ENCODE measurements at places on chromosomes 3 and 15.

DNA sequence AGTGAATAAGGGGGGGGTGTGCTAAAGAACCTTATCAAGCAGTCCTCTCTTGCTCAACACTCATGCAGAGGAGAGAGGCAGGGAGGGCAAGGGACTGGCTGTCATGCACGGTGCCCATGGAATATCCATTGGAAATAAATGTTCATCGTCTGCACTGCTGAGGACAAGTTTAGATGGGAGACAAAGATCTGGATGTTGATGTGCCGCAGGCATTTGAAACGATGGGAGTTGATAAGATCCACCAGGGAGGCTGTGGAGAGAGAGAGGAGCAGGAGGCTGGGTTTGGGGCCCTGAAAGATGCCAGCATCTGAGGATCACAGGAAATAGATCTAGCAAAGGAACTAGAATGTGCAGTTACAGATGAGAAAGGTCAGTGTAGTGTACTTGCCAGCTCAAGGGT is 76.2 kb downstream of the CEP63 start:
- no peak for DNase-seq

DNA sequence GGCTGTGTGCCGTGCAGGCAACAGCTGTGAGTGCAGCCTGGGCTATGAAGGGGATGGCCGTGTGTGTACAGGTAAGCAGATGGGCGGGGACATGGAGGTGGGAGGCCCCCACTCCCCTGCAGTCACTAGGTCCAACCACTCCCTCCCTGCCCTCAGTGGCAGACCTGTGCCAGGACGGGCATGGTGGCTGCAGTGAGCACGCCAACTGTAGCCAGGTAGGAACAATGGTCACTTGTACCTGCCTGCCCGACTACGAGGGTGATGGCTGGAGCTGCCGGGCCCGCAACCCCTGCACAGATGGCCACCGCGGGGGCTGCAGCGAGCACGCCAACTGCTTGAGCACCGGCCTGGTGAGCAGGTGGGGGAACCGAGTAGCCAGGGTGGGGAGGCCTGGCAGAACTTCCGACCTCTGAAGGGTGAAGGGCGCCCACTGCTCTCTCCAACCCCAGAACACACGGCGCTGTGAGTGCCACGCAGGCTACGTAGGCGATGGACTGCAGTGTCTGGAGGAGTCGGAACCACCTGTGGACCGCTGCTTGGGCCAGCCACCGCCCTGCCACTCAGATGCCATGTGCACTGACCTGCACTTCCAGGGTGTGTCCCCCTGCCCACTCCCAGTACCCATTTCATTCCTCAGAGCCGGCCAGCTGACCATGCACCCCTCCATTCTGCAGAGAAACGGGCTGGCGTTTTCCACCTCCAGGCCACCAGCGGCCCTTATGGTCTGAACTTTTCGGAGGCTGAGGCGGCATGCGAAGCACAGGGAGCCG is 11.6 kb downstream of the NT5DC2 start:
- no peak for DNase-seq

- DNase-seq, result no peak
Observed at GRCh38 chr15:41732483-41732882, 41.8 kb upstream of the MAPKBP1 start.

DNA sequence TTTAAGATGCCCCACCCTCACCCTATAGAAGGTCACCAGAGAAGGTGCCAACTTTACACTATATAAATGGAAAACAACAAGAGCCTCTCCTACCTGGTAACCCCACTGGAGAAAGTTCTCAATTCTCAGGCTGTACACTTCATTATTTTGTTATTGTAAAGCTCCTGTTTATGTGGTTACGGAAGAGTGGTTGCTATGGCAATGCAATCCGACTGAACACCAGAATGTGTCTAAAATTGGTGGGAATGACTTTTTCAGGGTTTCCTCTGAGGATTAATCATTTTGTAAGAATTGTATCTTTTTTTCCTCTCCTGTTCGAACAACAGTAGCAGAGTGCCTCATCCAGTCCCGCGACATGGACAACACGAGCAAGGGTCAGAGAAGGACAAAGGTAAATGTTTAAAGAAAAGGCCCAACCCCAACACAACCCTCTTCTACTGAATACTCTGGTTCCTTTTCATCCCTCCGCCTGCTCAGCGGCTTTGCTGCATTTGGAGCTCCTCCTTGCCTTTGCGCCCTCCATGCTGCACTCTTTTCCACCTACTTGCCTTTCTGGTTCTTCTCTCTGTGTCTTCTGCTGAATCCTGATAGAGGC is 45.3 kb downstream of the DGKG start:
- DNase-seq, result no peak

GRCh38 chr15:35376707-35377106 is 169.3 kb downstream of the DPH6 start:
- no peak for DNase-seq

GRCh38 chr3:5428607-5429516 is 241.4 kb downstream of the EDEM1 start:
- DNase-seq, result peak; percentile 52

- DNase-seq, result no peak
Observed at GRCh38 chr15:83652626-83653204, 1.2 kb upstream of the ADAMTSL3 start.

- no peak for DNase-seq
Observed at GRCh38 chr15:91268510-91268909, 168.5 kb downstream of the SV2B start.

GRCh38 chr15:42908538-42908937 is 12.0 kb downstream of the TTBK2 start:
- no peak for DNase-seq

GRCh38 chr3:143989461-143989860 is 17.8 kb downstream of the DIPK2A start:
- no peak for DNase-seq

DNA sequence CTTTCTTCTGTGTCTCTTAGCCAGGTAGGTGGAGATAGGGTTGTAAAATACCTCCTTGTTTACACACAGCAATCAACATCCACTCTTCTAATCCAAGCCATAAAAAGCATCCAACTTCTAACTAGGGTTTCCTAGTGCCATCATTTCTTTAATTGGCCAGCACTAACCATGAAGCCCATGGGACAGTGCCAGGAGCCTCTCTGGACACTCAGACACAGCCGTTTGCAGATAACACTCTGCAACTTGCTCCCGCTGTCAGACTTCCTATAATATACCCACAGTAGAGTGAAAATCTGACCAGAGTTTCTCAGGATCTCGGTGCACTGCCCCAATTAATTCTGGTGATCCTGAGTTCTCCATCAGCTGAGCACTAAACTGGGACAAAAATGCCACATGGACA is 53.4 kb downstream of the TAFA4 start:
- no peak for DNase-seq

- DNase-seq, result no peak
Observed at GRCh38 chr15:76342382-76343201, 6.0 kb downstream of the ISL2 start.

GRCh38 chr3:52366527-52366926 is 50.4 kb downstream of the DNAH1 start:
- DNase-seq, result no peak

DNA sequence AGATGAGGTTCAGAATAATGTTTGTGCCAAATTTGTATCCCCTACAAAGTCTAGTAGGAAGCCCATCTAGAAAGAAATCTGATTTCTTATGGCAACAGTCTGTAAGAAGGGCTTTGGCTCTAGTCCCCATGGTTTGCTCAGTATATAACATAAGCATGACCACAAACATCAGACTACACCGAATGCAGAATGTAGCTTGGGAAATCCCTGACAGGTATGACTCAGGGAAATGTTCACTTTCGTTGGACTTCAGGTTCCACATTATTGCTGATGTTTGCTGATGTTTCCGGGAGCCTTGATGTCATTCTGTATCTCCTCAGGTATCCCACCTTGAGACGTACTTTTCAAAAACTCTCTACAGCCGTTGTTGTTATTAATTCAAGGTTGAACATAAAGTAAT is 304.4 kb upstream of the TGFBR2 start:
- no peak for DNase-seq

- DNase-seq, result no peak
Observed at GRCh38 chr3:177753451-177754155, 556.3 kb upstream of the TBL1XR1 start.

DNA sequence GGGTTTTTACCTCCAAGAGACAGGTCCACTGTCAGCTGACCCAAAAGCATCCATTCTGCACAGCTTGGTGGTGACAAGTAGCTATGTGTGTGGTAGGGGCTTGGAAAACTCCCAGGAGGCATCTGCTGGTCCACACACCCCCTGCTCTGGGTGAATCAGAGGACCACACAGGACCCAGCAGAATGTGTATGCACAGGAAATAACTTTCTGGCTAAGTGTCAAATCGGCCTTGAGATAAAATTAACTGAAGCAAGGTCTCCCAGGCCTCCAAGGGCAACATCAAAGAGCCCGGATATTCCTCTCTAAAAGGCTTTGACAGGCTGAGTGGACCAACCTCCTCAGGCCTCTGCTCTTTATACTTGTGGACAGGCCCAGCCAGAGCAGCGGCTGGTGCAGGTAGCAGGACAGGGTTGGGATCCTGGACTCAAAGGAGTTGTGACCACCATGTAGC is 66.5 kb downstream of the CTNNB1 start:
- DNase-seq, result no peak

GRCh38 chr15:41895491-41895890 is 1.6 kb upstream of the SPTBN5 start:
- DNase-seq, result no peak

GRCh38 chr3:81579744-81580143 is 181.7 kb downstream of the GBE1 start:
- no peak for DNase-seq

DNA sequence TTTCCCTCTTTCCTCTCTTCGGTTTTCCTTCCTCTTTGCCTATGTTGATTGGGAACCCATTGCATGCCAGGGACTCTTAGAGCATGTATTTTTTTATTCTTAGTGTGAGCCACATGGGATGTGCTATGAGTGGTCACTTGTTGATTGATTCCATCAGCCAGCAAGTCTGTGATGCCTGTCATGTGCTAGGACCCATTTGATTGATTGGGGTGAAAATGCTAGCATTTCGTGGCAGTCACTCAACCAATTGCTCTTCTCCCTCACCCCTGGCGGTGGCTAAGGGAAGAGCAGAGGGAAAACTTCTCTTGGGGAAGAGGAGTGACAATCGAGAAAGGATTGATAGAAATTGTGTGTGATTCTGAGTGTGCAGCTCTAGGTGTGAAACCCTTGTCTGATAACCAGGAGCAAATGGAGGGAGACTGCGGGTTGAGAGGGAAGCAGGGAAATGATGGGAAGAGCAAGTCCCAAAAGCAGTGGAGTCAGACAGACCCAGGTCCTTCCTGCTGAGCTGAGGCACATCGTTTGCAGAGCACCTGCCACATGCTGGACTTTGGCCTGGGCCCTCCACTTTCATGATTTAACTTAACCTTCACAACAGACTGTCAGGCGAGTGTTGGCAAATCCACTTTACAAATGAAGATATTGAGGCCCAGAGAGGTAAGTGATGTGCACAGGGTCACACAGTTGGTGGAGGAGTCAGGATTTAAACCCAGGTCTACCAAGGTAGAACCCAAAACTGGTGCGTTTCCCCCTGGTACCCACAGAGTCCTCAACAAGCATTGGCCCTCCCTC is 40.0 kb downstream of the SLC6A11 start:
- DNase-seq, result no peak

DNA sequence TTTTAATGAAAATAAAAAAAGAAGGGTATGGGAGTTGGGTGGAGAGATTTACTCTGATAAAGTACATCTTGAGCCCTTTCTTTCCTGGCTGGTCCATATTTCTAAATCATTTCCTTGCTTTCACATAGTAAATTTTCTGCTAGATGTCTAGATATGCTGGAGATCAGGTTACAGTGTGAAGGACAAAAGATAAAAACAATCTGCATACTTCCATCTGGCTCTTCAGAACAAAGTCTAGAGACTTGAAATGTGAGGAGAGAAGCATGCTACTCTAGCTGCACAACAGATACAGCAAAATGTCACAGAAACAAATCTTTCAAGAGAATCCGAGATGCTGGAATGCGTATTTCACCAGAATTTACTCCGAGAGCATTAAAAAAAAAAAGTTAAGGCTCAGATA is 42.2 kb downstream of the FOXP1 start:
- DNase-seq, result no peak

GRCh38 chr3:124676236-124676635 is 54.0 kb upstream of the UMPS start:
- no peak for DNase-seq

DNA sequence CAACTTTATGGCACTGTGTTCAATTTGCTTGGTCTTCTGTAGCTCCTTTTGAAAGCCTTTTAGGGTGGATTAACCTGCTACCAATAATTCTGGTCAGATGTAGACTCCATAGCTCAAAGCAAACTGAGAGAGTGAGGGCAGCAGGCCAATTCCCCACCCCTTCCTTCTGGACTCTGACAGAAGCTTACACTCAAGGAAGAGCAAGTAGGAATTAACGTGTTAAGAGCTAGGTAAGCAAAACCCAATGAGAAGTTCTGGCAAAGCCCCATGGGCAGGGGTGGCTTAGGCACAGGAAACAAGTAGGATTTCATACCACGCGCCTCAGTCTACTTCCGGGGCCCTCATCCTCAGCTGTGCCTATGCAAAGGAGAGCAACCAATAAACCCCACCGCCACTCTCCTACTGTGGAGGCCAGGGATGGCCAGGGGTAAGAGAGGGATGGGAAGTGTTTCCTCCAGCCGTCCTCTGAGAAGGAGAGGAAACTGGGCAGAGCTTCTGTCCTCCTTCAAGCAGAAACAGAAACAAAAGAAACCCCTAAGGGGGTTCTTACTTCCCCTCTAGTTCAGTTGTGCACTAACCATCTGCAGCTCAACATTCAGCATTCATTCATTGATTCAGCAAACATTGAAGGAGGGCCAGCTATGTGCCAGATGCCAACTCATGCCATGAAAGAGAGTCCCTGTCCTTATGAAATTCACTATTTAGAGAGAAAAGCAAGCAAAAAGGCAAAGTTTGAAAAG is 12.6 kb downstream of the CCR5 start:
- DNase-seq, result no peak

DNA sequence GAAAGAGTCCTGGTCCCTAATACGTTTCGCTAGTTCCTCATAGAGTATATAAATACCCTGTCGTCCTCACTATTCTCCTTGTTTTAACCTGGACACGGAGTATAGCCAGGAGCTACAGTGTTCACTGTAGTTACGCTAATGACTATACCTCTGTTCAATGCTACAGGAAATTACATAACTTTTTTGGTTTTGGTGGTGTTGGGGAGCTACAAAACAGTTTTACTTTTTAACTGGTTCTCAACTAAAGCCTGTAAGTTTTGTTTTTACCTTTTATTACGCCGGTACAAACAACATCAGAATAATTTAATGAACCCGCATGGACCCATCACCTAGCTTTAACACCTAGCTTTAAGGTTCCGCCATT is 1.5 kb downstream of the LMLN start:
- no peak for DNase-seq

- DNase-seq, result no peak
Observed at GRCh38 chr15:78915341-78916087, 29.3 kb downstream of the CTSH start.

GRCh38 chr3:192636517-192637444 is 90.6 kb downstream of the FGF12 start:
- DNase-seq, result no peak

- no peak for DNase-seq
Observed at GRCh38 chr3:148208975-148209374, 488.7 kb upstream of the AGTR1 start.

GRCh38 chr3:104360038-104360437 is 1006.7 kb upstream of the ALCAM start:
- DNase-seq, result no peak
